NCI-H2081 treated with DMSO at 0.1 percent for 48 hours (cell line): ENCODE measurements at places on chromosomes 7 and 10.

- DNase-seq = no peak
Observed at GRCh38 chr7:25171071-25171470, 46.0 kb upstream of the CYCS start.

DNA sequence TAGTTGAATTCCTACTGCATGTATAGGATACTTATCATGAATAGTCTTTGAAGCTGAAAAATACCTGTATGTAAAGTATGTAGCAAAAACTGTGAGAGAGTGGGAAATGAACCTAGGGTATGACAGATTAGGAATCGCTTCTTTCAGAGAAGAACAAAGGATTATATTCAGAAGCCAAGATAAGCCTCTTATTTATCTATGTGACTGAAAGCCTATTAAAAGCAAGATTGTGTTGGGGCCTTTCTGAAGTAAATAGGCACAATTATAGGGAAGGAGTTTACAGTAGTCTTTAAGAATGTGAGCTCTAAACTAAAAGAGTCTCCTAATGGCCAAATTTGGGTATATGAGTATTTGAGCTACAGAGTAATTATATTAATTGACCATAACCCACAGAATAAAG, 102.1 kb downstream of the MTERF1 start:
- no peak for DNase-seq

DNA sequence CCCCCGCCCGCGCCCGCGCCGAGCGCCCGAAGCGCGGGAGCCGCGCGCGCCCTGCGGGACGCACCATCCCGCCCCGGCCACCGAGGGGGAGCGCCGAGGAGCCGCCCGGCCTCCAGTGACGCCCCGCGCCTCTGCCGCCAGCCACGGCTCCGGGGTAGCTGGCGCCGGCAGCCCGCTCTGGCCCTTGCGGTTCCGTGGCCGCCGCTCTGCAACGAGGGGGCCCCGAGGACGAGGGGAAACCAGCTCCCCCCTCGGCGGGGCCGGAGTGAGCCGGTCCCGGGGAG, at the start of gene PAXIP1:
Gene PAXIP1, minus strand, starts transcription at position 33 of the 284 bp plus-strand sequence. CDS start 195 bp downstream, outside the sequence.
- DNase-seq = no peak

DNA sequence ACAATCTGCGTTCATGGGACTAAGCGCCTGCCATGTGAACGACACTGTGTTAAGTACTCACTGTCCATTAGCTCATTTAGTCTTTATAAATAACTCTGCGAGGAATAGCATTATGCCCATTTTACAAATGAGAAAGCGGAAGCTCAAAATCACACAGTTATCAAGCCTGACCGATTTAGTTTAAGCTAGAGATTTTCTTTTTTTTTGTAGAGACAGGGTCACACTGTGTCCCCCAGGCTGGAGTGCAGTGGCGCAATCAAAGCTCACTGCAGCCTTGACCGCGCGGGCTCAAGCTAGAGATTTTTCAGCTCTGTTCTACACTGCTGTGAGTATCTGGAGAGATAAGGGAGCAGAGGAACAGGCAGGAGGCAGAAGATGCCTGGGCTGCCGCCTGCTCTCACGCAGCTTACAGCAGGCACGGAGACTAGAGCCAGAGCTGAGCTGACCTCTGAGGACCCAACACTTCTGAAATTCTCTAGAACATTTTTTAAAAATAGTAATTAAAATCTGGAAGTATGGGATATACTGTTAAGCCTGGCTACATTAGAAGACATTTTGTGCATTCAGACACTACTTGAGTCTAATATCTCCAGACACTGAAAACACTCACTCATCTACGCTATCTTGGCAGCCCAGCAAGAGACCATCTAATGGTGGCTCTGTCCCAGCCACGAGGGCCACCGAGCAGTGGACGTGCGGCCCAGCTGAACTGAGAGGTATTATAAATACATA, 38.7 kb downstream of the GNA12 start:
- no peak for DNase-seq

DNA sequence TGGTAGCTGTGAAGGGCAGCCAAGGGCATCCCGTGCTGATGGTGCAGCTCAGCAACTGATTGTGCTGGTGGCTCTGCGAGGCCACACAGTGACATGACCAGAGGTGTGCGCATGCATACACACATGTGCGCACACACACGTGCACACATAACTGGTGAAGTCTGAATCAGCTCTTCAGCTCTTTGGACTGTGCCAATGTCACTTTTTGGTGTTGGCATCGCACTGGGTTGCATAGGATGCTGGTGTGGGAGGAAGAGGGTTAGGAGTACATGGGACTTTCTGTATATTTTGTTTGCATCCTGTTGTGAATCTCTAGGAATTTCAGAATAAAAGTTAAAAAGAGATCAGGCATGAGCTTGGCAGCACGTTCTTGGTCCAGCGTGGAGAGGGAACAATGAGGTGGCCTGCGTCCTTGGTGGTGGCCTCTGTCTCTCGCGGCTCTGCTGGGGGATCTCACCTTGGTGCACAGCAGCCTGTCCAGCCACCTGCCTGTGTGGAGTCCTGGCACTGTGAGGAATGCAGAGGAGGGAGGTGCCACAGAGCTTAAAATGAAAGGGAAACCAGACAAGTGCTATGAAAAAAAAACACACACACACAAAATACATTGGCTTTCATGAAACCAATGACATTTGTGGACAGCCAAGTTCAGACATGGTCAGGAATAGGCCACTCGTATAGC, 124.0 kb downstream of the TRRAP start:
- DNase-seq = no peak

GRCh38 chr10:22460101-22460500, 114.8 kb downstream of the SPAG6 start:
- no peak for DNase-seq

DNA sequence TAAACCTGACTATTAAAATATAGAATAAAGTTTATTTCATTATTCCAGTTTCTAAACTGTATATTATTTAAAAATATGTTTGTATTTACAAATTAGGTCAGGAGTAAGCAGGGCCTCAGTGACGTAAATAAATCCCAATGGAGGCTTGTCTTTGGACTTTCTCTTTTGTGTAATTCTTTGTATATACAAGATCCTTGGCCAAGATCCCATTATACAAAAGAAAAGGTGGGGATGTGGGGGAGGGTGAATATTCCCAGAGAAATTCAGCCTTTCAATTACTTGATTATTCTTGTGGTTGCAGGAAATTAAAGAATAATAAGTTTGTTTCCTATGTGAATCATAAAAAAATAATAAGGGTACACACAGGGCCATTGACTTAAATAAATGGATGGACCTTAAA, 178.7 kb upstream of the PRPS1L1 start:
- DNase-seq = no peak

GRCh38 chr7:1953199-1954190, 279.2 kb downstream of the MAD1L1 start:
- DNase-seq = no peak

DNA sequence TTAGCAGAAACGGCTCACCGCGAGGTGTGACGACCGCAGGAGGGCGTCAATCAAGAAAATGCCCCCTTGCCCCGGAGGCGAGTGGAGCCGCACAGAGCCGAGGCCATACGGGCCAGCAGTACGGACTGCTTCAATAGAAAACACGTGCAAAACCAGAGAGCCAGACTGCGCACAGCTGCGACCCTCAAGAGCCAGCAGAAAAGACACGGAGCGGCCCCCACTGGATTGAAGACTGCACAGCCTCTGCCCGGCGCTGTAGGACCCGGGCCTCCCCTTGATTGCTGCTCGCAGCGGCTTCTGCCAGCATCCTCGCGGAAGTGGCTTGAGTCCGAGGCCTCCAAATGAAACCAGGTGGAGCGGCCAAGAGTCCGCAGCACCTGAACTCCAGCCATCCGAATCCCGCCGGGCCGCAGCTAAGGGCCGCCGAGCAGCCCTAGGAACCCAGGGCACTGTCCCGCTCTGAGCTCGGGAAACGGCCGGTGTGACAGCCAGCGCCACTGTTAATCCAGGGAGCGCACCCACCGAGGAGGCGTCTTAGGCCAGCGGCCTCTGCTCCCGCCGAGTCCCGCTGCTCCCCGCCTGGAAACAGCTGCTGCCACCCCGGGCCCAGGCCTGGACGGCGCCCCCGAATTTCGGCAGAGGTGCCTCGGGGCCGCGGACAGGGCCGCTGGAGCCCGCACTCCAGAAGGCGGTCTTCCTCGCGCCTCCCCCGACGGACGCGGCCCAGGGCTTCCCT, 660 bp upstream of the HHEX start:
- DNase-seq = no peak

DNA sequence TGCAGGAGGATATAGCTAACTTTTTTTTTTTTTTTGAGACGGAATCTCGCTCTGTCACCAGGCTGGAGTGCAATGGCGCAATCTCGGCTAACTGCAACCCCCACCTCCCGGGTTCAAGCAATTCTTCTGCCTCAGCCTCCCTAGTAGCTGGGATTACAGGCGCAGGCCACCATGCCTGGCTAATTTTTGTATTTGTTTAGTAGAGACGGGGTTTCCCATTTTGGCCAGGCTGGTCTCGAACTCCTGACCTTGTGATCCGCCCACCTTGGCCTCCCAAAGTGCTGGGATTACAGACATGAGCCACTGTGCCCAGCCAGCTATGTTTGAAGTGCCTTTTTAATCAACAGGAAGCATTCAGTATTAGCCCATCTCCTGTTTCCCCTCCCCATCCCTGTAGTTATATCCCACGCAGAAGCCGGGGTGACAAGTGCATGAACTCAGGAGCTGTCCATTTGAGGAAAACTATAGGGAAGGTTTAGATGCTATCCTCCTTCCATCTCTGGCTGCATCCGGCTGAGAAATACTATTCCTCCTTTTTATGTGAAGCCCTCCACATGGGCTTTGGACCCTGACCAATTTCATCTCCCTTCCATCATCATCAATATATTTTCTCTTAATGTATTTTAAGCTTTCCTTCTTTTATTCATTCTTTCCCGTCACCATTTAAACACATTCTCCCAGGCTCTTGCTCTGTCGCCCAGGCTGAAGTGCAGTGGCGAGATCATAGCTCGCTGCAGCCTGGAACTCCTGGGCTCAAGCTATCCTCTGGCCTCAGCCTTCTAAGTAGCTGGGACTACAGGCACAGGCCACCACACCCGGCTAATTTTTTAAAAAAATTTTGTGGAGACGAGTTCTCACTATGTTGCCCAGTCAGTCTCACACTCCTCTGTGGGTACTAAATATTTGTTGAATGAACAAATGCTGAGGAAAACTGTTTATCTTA, 1.3 kb upstream of the POT1 start:
- no peak for DNase-seq

- DNase-seq = no peak
Observed at GRCh38 chr10:130485958-130486895, 350.0 kb downstream of the GLRX3 start.

DNA sequence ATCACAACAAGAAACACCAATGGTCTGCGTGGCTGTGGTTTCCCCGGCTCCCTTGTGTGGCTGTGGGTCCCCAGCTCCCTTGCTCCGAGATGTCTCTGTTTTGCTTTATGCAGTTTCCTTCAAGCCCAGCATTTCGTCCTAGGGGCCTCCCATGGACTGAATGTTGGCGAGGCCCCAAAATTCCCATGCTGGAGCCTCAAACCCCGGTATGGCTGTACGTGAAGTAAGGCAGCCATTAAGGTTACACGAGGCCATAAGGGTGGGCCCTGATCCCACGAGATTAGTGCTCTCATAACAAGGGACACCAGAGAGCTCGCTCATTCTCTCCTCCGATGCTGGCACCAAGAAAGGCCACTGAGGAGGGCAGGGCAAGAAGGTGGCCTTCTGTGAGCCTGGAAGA, 44.6 kb downstream of the INSIG1 start:
- no peak for DNase-seq

DNA sequence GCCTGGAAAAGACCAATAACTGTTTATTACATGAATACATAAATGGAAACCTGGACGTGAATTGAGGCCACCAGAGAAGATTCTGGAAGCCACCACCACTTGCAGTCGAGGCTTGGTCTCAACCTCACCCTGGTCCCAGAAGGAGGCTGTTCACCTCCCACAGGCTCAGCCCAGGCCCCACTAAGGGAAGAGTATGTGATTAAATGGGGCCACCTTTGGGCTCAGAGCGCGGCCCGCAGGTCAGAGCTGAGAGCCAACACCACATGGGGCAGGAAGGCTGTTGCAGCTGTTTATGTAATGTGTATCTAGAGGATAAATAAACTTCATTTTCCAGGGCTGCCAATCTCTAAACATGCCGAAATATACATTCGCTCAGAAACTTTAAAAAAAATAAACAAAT, 17.6 kb upstream of the FGFR2 start:
- DNase-seq = no peak

- peak; percentile 65 for DNase-seq
Observed at GRCh38 chr7:9557853-9558252, 1124.4 kb downstream of the NXPH1 start.

DNA sequence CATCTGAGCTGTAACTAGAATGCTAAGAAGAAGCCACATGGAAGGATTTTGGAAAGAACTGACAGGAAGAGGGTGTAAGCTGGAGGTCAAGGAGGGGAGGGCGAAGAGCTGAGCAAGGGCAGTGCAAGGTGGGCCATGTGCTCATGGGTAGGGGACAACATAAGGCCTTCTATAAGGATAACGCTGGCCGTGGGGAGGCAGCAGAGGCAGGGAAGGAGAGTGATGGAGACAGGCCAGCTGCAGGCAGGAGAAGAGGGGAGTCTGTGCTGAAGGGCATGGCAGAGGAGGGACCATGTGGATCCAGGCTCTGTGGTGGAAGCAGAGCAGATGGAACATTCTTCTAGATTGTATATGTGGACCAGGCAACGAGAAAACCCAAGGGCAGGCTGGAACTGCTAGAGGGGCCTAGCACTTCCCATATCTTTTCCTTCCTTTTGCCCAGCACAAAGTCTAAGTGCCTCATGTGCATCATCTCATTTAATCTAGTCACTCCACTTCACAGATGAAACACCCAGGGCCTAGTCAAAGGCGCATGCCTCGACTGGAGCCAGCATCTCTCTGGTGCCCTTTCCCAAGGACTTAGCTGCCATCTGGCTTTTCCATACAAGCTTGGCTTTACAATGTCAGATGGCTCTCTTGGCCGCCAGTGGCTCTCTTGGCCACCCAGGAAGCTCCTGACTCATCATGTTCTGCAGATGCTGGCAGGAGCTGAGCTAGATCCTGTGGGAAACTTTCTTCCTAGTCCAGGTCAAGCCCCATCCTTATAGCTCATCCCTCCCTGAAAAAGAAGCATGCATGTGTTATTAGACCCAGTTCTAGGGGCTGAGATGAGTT, 6.6 kb downstream of the LRRC18 start:
- DNase-seq = no peak

GRCh38 chr10:73019100-73019499, 64.5 kb upstream of the PLA2G12B start:
- no peak for DNase-seq

DNA sequence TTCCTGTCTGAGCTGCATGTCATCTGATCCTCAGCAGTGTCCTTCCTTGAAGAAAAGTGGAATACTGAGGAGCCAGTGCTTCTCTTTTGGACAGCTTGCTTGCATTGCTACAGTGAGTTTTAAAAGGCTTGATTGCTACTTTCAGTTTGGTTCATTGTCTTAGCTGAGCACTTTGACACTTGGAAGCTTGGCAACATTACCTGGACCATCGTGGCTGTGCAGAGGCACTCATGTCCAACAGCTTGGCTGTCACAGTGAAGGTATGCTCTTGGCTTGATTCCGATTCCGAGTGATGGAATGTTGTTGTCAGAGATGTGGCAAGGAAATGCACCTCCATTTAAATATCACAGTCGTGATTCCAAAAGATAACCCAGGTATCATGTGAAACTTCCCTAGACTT, 102.4 kb downstream of the FAS start:
- DNase-seq = no peak
